ENCODE measurements at places on chromosomes 7 and 10. TPM values are rescaled to one million over a fixed set of nuclear protein-coding genes. Genes with fewer than 3 reads are reported as not detected.

LRGUK gene
- 0.04 TPM for total RNA-seq

FAM180A gene
- total RNA-seq, result not detected

ACTL6B gene
- not detected for total RNA-seq

RSPH10B2 gene
- total RNA-seq, result 0.10 TPM

STOX1 gene
- total RNA-seq, result 0.30 TPM

XRCC2 gene
- total RNA-seq, result 45.0 TPM

GPC2 gene
- total RNA-seq, result 17.2 TPM

ZNF735 gene
- total RNA-seq, result not detected

TMEM236 gene
- total RNA-seq, result not detected

UBE2D4 gene
- total RNA-seq, result 15.6 TPM

MUC12 gene
- total RNA-seq, result 1.2 TPM

PIK3CG gene
- not detected for total RNA-seq

KIAA1217 gene
- 30.6 TPM for total RNA-seq

CHAT gene
- total RNA-seq, result not detected

NT5C2 gene
- total RNA-seq, result 78.4 TPM

ICA1 gene
- not detected for total RNA-seq

PYROXD2 gene
- 0.59 TPM for total RNA-seq

EFCAB10 gene
- 0.06 TPM for total RNA-seq

SFTPD gene
- not detected for total RNA-seq

Data from SJCRH30 (cell line).